ENCODE measurements at places on chromosomes 4 and X.
A peak's percentile ranks its signal among the peaks of the same experiment; 100 is the strongest.

DNA sequence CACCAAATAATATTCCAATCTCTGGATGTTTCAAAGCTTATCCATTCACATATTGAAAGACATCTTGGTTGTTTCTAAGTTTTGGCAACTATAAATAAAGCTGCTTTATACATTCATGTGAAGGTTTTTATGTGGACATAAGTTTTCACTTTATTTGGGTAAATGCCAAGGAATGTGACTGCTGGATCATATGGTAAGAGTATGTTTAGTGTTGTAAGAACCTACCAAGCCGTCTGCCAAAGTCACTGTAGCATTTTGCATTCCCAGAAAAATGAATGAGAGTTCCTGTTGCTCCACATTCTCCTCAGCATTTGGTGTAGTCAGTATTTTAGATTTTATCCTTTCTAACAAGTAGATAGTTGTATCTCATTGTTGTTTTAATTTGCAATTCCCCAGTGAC is 1047.7 kb downstream of the C4orf33 start:
- H3K4me1 ChIP-seq, result no peaks in the 10 kb centered on the region
- no peaks in the 10 kb centered on the region for H3K36me3 ChIP-seq
- H3K27ac ChIP-seq, result no peak overlapping the region
- H3K4me3 ChIP-seq, result no peak overlapping the region

- no peak overlapping the region for H3K27ac ChIP-seq
- peaks cover 32% of the 10 kb centered on the region for H3K4me1 ChIP-seq
- DNase-seq, result no peak
- peaks cover 39% of the 10 kb centered on the region for H3K36me3 ChIP-seq
Measured at GRCh38 chr4:1297456-1298325, 8.0 kb downstream of the MAEA start.

GRCh38 chr4:92864096-92864495 is 560.3 kb downstream of the GRID2 start:
- H3K36me3 ChIP-seq, result no peaks in the 10 kb centered on the region
- no peak for DNase-seq
- no peaks in the 10 kb centered on the region for H3K27me3 ChIP-seq

DNA sequence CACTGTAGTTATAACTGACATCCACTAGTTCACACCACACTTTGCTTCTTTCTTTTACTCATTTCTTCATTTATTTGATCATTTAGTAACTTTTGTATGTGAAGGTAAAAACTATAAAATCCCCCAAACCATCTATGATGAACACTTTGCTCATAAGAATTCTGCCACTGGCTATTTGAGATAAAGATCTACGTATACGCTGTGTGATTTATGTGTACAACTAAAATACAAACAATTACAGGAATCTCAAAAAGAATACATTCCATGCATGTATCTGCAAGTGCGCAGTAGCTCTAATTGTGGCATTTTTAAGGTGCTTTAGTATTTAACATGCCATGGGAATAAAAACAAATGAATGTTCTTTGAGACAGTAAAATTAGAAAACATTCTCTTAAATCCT is 156.9 kb upstream of the NAP1L5 start:
- no peak for DNase-seq
- no peak overlapping the region for H3K4me3 ChIP-seq
- H3K27me3 ChIP-seq, result peaks cover 15% of the 10 kb centered on the region
- H3K27ac ChIP-seq, result no peak overlapping the region
- no peaks in the 10 kb centered on the region for H3K36me3 ChIP-seq
- no peaks in the 10 kb centered on the region for H3K4me1 ChIP-seq

DNA sequence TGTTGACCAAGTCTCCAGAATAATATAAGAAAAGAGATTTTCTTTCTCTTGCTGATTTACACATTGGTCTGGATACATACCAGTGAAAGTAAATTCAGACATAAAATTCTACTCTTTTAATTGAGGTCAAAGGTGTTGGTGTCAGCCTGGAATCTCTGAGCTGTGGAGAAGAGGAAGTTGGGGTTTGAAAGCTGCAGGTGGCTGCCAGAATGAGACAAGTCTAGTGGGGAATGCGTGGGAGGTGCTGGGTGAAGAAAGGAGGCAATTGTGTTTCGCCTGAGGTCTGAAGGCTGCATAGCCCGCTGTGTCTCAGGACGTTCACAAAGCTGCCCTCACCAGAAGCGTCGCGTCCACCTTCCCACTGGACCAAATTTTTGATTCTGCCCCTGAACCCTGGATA is 31.2 kb downstream of the PHEX start:
- no peak overlapping the region for H3K27ac ChIP-seq
- H3K4me1 ChIP-seq, result peaks cover 13% of the 10 kb centered on the region
- no peaks in the 10 kb centered on the region for H3K36me3 ChIP-seq
- DNase-seq, result no peak
- H3K4me3 ChIP-seq, result no peak overlapping the region
- H3K27me3 ChIP-seq, result no peaks in the 10 kb centered on the region

- no peak overlapping the region for H3K4me3 ChIP-seq
- no peaks in the 10 kb centered on the region for H3K4me1 ChIP-seq
- no peak overlapping the region for H3K27ac ChIP-seq
- DNase-seq, result no peak
- no peaks in the 10 kb centered on the region for H3K36me3 ChIP-seq
- H3K27me3 ChIP-seq, result no peaks in the 10 kb centered on the region
Measured at GRCh38 chr4:29756966-29757365, 963.2 kb upstream of the PCDH7 start.

- H3K27ac ChIP-seq, result no peak overlapping the region
- no peaks in the 10 kb centered on the region for H3K36me3 ChIP-seq
- no peaks in the 10 kb centered on the region for H3K4me1 ChIP-seq
- no peak for DNase-seq
- no peak overlapping the region for H3K4me3 ChIP-seq
Measured at GRCh38 chr4:22884157-22884556, 191.4 kb downstream of the GBA3 start.

GRCh38 chr4:25448379-25449109 is 71.5 kb downstream of the ANAPC4 start:
- no peak overlapping the region for H3K4me3 ChIP-seq
- no peaks in the 10 kb centered on the region for H3K36me3 ChIP-seq
- DNase-seq, result no peak

- H3K27ac ChIP-seq, result no peak within 1 kb of the TSS
- H3K4me3 ChIP-seq, result peak within 1 kb of the TSS; percentile 63
- no peaks in the 10 kb centered on the region for H3K36me3 ChIP-seq
- H3K27me3 ChIP-seq, result peaks cover 63% of the 10 kb centered on the region
Measured at GRCh38 chr4:165378745-165379677, at the start of gene CPE. TSS of gene CPE (plus strand) at chr4:165379008. CDS start at chr4:165379222, 214 bp downstream.

GRCh38 chr4:4625488-4625887 is 83.6 kb upstream of the STX18 start:
- no peaks in the 10 kb centered on the region for H3K27me3 ChIP-seq
- no peak for DNase-seq
- no peak overlapping the region for H3K27ac ChIP-seq
- no peak overlapping the region for H3K4me3 ChIP-seq

DNA sequence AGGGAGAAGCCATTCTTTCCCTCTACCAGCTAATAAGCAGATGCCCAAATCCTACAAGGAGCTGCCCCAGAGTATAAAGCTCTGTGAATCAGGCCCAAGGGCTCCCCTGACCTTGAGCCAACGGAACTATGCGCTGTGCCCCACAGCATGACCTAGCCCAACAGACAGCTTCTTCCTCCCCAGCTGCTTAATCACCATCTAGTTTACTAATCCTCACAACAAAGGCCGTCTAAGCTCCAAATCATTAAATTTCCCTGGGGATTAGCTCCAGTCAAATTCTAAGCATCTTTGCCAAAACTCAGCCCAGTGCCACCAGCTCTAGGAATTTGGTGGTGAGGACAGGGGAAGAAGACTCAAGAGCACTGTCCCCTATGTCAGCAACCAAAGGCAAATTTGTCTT is 113.1 kb downstream of the SHROOM4 start:
- H3K4me3 ChIP-seq, result no peak overlapping the region
- DNase-seq, result no peak
- peaks cover 3% of the 10 kb centered on the region for H3K27me3 ChIP-seq
- no peaks in the 10 kb centered on the region for H3K4me1 ChIP-seq
- no peaks in the 10 kb centered on the region for H3K36me3 ChIP-seq

DNA sequence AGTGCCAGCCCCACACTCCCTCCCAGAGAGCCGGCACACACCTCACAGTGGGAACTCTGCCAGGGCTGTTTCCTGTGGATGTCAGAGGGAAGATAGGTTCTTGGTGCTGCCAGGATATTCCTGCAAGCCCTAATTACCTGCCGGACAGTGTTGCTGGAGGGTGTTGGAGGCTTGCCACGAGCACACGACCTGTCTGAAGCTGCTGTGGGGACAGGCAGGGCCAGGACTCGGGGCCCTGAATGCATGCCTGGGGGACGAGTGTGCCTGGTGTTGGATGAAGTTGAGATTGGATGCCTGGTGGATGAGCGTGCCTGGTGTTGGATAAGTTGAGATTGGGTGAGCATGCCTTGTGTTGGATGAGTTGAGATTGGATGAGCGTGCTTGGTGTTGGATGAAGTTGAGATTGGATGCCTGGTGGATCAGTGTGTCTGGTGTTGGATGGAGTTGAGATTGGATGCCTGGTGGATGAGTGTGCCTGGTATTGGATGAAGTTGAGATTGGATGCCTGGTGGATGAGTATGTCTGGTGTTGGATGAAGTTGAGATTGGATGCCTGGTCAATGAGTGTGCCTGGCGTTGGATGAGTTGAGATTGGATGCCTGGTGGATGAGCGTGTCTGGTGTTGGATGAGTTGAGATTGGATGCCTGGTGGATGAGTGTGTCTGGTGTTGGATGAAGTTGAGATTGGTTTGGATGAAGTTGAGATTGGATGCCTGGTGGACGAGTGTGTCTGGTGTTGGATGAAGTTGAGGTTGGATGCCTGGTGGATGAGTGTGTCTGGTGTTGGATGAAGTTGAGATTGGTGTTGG is 23.2 kb upstream of the UVSSA start:
- DNase-seq, result no peak
- no peak overlapping the region for H3K27ac ChIP-seq
- no peaks in the 10 kb centered on the region for H3K27me3 ChIP-seq
- peaks cover 25% of the 10 kb centered on the region for H3K36me3 ChIP-seq

DNA sequence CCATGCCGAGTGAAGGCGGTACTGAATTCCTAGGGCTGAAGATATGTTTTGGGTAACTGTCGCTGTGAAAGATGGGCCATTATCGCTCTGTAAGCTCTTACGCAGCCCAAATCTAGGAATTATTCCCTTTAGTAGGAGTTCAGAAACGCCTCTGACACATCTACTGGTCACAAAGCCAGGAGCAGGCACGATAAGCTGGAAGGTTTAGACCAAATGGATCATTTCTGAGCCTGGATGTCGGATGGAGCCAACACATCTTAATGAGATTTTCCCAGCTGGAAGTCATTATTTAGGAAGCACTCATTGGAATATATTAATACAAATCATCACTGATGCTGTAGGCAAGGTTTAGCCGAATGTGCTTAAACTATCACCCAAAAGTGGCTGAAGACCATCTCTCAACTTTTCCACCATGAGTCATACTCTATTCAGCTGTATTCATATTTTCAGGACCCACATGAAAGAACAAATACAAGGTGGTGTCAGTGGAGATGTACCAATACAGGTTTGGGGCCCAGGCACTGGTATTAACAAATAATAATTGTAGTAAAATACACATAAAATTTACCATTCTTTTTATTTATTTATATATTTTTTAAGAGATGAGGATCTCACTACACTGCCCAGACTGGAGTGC is 34.2 kb upstream of the ATRX start:
- H3K4me1 ChIP-seq, result no peaks in the 10 kb centered on the region
- no peaks in the 10 kb centered on the region for H3K27me3 ChIP-seq
- no peak for DNase-seq

GRCh38 chr4:17681281-17682221 is 67.1 kb downstream of the MED28 start:
- no peaks in the 10 kb centered on the region for H3K4me1 ChIP-seq
- no peak overlapping the region for H3K27ac ChIP-seq
- DNase-seq, result no peak
- no peak overlapping the region for H3K4me3 ChIP-seq
- H3K27me3 ChIP-seq, result no peaks in the 10 kb centered on the region

DNA sequence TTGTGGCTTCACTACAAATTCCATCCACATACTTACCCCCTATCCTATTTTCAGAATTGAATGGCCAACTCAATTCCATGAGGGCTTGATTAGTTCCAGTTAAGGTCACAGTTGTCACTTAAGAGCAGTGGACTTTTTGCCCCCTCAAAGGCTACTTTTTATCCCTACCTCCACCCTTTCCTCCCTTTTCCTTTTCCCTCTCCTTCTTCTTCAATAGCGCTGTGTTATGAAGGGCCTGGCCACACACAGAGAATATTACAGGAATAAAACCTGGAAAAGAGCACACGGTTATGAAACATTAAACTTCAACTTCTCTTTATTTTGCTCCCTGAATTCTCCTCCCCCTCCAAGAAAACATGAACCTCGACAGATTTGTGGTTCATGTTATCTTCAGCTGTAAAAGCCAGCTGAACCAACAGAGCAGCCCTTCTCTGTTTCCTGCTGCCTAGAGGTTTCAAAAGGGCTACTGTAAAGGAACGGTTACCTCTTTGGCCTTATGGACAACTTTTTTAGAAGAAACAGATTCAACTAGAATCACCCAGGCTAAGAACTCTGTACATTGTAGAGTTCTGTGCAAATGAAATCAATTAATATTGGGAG is 87.0 kb upstream of the RPL34 start:
- DNase-seq, result no peak
- peaks cover 78% of the 10 kb centered on the region for H3K4me1 ChIP-seq
- peaks cover 13% of the 10 kb centered on the region for H3K36me3 ChIP-seq
- no peak overlapping the region for H3K27ac ChIP-seq
- H3K27me3 ChIP-seq, result no peaks in the 10 kb centered on the region
- no peak overlapping the region for H3K4me3 ChIP-seq

DNA sequence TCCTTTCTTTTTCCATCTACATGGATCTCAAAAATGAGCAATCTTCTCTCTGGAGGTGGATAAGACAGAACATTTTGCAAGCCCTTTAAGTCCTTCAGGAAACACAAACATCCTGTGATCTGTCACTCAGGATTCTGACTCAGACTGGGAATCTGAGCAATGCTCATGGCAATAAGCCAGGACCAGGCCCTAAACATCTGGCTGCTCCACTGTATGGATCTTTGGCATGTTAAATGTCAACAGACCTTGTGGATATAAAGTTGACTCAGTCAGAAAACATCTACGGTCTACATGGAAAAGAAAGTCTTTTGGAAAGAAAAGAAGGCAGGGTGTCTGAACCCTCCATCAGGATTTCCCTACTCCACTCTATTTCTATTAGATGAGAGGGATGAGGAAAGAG is 17.8 kb upstream of the CHIC2 start:
- H3K36me3 ChIP-seq, result no peaks in the 10 kb centered on the region
- H3K4me3 ChIP-seq, result no peak overlapping the region
- peaks cover 22% of the 10 kb centered on the region for H3K27me3 ChIP-seq
- no peak for DNase-seq
- H3K27ac ChIP-seq, result no peak overlapping the region
- H3K4me1 ChIP-seq, result no peaks in the 10 kb centered on the region

DNA sequence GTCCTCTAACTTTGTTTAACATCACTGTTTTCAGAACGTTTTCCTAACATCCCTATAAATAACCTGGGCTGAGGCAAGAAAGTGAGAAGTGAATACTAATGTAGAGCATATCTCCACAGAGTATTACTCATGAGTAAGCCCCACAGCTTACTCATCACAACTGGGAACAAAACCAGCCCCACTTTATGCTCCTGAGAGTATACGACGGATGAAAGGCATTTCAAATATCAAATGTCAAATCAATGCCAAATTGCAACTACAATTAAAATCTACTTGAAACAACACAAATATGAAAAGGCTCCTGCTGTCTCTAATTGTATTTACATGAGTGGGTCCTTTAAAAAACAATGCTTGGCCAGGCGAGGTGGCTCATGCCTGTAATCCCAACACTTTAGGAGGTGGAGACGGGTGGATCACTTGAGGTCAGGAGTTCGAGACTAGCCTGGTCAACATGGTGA is 41.2 kb downstream of the SH3RF1 start:
- no peaks in the 10 kb centered on the region for H3K4me1 ChIP-seq
- no peak overlapping the region for H3K4me3 ChIP-seq
- no peak overlapping the region for H3K27ac ChIP-seq
- no peaks in the 10 kb centered on the region for H3K27me3 ChIP-seq
